ENCODE measurements at places on chromosomes 12 and 14. TPM values are rescaled to one million over a fixed set of nuclear protein-coding genes. Genes with fewer than 3 reads are reported as not detected.

- H3K4me3 ChIP-seq, result no peak overlapping the region
- no peaks in the 10 kb centered on the region for H3K36me3 ChIP-seq
- no peak for DNase-seq
- H3K4me1 ChIP-seq, result no peaks in the 10 kb centered on the region
- no peak overlapping the region for H3K27ac ChIP-seq
- H3K27me3 ChIP-seq, result no peaks in the 10 kb centered on the region
Observed at GRCh38 chr12:78306236-78306635, 475.5 kb downstream of the NAV3 start.

DNA sequence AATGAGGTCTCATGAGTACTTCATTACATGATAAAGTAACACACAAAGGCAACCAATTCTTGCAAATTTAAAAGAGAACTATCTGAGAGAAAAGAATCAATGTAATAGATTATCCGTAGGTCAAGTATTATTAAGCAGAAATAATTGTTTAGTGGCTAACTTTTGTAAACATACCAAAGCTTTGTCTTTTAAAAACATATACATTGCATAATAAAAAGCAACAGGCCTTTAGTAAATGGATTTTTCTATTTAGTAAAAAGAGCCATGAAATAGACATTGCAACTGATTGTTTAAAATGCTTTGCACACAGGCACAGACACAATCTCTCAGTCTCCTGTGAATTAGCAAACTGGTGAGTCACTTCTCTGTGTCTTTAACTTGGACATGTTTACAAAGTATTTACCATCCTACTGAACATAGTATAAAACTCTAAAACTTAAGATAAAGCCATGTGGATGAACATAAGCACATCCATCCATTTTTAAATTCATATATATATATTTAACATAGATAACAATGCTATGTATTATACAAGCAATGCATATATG lies 518.7 kb upstream of the MGAT4C start:
- no peak overlapping the region for H3K27ac ChIP-seq
- no peaks in the 10 kb centered on the region for H3K27me3 ChIP-seq
- H3K36me3 ChIP-seq, result no peaks in the 10 kb centered on the region
- DNase-seq, result no peak
- no peak overlapping the region for H3K4me3 ChIP-seq

DNA sequence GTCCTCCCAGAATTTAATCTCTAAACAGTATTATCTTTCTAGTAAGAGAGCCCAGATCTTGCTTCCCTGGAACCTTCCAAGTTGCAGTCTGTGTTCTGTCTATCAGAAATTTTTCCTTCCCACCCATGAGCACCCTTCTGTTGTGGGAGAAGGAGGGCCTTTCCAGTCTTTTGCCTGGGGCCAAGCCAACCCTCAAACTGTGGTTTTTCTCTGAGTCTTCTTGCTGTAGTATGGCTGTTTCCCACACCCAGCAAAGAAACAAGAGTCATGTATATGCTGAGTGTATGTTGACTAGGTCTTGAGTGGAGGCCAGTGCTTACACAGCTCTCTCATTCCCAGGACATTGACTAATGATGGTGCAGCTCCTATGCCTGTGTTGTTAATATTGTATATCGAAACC lies 104.5 kb downstream of the TGFB3 start:
- H3K4me1 ChIP-seq, result no peaks in the 10 kb centered on the region
- DNase-seq, result no peak
- no peaks in the 10 kb centered on the region for H3K27me3 ChIP-seq
- no peaks in the 10 kb centered on the region for H3K36me3 ChIP-seq
- no peak overlapping the region for H3K27ac ChIP-seq

DNA sequence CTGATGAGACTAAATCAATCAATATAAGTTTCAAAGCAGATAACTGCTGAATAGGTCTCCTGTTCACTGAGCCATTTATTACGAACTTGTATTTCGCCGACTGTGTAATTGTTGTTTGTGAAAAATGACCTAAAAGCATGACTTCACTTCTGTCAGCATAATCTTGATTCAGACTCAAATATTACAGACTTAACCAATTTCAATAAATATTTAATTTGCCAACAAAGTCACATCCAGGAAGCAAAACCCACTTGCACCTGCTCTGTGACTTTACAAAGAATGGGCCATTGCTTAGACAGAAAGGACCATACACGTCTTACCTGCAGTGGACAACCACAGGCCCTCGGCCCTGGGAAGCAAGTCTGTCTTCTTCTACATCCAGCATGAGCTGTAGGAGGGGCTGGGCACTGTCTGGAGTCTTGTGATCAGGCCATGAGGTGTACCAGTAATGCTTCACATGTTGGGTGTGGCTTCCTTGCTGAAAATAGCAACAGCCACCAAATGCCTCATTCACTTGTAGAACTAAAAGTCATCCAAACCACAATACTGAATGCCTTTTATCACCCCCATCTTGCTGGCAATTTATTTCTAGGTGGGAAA lies 23.5 kb upstream of the PTPRB start:
- H3K4me1 ChIP-seq, result no peaks in the 10 kb centered on the region
- no peaks in the 10 kb centered on the region for H3K36me3 ChIP-seq
- H3K4me3 ChIP-seq, result no peak overlapping the region
- no peaks in the 10 kb centered on the region for H3K27me3 ChIP-seq

DNA sequence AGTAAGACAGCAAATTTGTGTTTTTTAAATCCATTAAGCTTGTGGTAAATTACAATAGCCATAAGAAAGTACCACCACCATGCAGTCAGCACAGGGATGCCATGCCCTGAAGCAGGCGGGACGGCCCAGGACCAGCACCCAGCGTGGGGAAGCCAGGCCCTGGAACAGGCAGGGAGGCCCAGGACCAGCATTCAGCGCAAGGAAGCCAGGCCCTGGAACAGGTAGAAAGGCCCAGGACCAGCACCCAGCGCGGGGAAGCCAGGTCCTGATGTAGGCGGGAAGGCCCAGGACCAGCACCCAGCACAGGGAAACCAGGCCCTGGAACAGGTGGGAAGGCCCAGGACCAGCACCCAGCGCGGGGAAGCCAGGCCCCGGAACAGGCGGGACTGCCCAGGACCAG lies 13.2 kb downstream of the CHFR start:
- no peak overlapping the region for H3K4me3 ChIP-seq
- no peaks in the 10 kb centered on the region for H3K27me3 ChIP-seq
- no peak for DNase-seq
- H3K27ac ChIP-seq, result no peak overlapping the region
- H3K36me3 ChIP-seq, result peaks cover 72% of the 10 kb centered on the region

DNA sequence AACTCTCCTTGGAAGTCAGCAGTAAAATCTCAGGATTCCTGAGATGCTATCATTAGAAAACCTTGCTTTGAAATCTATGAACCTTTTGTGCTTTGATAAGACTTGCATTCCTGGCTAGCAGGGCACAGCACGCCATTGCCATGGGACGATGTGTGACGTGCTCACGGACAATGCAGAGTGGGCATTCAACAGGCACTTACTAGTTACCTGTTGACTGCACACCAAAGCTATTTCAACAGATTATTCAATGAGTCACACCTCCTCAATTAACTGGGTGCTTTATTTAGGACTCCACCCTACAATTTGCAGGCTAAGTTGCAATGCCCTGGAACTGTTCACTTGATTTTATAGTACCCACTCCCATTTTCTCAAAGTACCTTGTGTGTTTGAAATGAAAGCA lies 11.3 kb downstream of the NOS1 start:
- H3K36me3 ChIP-seq, result no peaks in the 10 kb centered on the region
- no peaks in the 10 kb centered on the region for H3K4me1 ChIP-seq
- DNase-seq, result no peak
- no peak overlapping the region for H3K27ac ChIP-seq
- no peaks in the 10 kb centered on the region for H3K27me3 ChIP-seq

Gene RDH12
- 1.2 TPM for total RNA-seq

DNA sequence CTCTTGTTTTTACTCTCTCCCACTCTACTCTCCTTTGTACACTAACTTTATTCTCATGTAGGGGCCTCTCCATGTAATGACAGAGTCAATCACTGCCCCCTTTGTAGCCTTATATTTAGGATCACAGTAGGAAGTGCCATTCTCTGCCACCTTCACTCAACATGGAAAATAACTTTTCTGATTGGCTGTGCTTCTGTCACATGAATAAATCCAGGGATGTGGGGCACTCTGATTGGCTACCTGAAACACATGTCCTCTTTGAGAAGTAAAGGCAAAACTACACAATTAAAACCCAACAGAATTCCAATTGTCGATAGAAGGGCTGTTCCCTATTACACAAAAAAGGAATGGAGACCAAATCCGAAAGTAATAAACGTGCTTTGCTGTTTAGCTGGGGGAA lies at the start of gene RNASE9:
Gene RNASE9, minus strand, starts transcription at position 87 of the 400 bp plus-strand sequence.
- H3K4me1 ChIP-seq, result no peaks in the 10 kb centered on the region
- H3K27me3 ChIP-seq, result no peaks in the 10 kb centered on the region
- H3K4me3 ChIP-seq, result no peak within 1 kb of the TSS
- H3K27ac ChIP-seq, result no peak within 1 kb of the TSS

Gene CELA1
- total RNA-seq, result 1.2 TPM

DNA sequence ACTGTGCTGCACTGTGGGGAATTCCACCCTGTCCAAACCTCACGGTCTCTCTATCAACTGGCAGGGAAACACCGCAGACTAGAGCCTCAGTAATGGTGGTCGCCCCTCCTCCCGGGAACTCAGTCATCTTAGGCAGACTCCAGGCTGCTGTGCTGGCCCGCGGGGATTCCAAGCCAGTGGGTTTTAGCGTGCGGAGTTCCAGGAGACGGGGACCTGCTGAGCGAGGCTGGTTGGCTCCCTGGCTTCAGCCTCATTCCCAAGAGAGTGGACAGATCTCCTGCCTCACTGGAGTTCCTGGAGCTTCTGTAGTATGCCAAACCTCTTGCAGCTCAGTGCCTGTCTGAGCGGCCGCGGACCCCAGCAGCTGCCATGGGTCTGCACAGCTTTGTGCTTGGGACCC lies 455.6 kb downstream of the CCDC91 start:
- no peak for DNase-seq
- H3K27ac ChIP-seq, result no peak overlapping the region
- H3K4me3 ChIP-seq, result no peak overlapping the region
- no peaks in the 10 kb centered on the region for H3K27me3 ChIP-seq

Gene CDKL1
- total RNA-seq, result 8.1 TPM

- H3K27me3 ChIP-seq, result no peaks in the 10 kb centered on the region
- no peaks in the 10 kb centered on the region for H3K36me3 ChIP-seq
- H3K4me3 ChIP-seq, result no peak overlapping the region
- H3K27ac ChIP-seq, result no peak overlapping the region
Observed at GRCh38 chr14:54796961-54797360, 105.7 kb downstream of the GCH1 start.

DNA sequence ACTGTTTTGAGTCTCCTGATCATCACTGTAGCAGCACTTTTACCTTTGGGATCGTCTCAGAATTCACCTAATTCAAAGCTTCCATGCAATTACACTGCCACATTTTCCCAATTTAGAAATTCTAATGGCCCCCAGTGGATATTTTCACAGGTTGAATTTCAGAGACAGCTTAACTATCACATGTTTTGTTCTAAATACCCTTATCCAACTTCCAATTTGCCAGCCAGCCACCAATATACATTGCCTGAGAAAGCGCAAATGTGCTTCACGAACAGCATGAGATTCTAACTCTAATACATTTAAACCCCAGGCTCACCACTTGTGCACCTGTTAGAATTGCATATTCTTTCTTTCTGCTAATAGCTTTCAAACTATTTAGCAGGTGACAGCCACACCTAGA lies 1160.9 kb upstream of the TMEM132C start:
- H3K4me3 ChIP-seq, result no peak overlapping the region
- no peaks in the 10 kb centered on the region for H3K36me3 ChIP-seq
- no peaks in the 10 kb centered on the region for H3K27me3 ChIP-seq
- H3K4me1 ChIP-seq, result no peaks in the 10 kb centered on the region
- no peak overlapping the region for H3K27ac ChIP-seq

- DNase-seq, result no peak
- H3K4me1 ChIP-seq, result no peaks in the 10 kb centered on the region
- no peaks in the 10 kb centered on the region for H3K36me3 ChIP-seq
- H3K27ac ChIP-seq, result no peak overlapping the region
Observed at GRCh38 chr14:89447182-89447944, 30.3 kb upstream of the FOXN3 start.

DNA sequence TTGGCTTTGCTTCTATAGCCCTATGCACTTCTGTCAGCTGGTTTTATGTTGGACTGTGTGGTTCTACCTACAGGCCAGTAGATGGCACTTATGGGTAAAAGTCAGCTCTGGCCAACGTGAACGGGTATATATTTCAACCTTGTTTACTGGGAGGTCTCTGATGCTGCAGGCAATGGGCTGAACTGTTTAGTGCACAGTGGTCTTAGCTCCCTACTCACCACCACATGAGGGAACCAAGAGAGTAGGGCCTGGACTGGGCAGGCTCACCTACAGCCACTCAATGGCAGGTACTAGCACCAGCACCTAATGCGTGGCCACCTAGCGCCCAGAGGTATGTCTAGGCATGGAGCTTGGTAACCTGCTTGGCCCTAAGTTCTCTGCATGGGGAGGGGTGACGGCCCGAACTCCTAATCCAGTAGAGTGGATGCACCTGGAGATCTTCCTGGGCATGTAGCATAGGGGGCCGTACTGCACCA lies 481.8 kb downstream of the TMEM117 start:
- no peaks in the 10 kb centered on the region for H3K36me3 ChIP-seq
- H3K27ac ChIP-seq, result no peak overlapping the region
- H3K27me3 ChIP-seq, result no peaks in the 10 kb centered on the region
- H3K4me3 ChIP-seq, result no peak overlapping the region

- H3K36me3 ChIP-seq, result no peaks in the 10 kb centered on the region
- H3K27me3 ChIP-seq, result no peaks in the 10 kb centered on the region
- H3K27ac ChIP-seq, result no peak overlapping the region
- DNase-seq, result no peak
Observed at GRCh38 chr12:132154941-132155770, 10.9 kb downstream of the NOC4L start.

Gene IL22
- total RNA-seq, result not detected

DNA sequence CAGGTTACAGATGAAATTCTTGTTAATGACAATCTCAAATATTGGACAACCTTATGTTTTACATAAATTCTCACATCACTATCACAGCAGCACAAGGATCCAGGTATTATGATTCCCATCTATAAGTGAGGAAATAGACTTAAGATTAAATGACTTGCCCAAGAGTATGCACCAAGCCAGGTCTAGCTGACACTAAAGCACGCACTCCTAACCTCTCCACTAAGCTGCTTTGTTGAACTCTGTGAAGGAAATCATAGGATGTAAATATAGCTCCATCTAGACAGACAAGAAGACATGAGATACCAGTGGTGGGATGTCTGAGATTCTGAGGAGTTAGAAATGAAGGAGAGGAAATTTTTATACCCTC lies 87.9 kb downstream of the PHLDA1 start:
- H3K36me3 ChIP-seq, result no peaks in the 10 kb centered on the region
- peak overlapping the region; percentile 43 for H3K27ac ChIP-seq
- no peak for DNase-seq
- no peaks in the 10 kb centered on the region for H3K27me3 ChIP-seq
- H3K4me1 ChIP-seq, result peaks cover 15% of the 10 kb centered on the region
- H3K4me3 ChIP-seq, result no peak overlapping the region

Gene LRRC74A
- not detected for total RNA-seq
